Metanephros (tissue), 2 donors: ENCODE measurements at places on chromosomes 7 and 10. TPM values are rescaled to one million over a fixed set of nuclear protein-coding genes. Genes with fewer than 3 reads are reported as not detected.

The ELAPOR2 gene
- 8.0 TPM for total RNA-seq

The HIP1 gene
- total RNA-seq, result 26.1 TPM

The HNRNPA2B1 gene
- 265 TPM for total RNA-seq

The HOXA9 gene
- total RNA-seq, result 61.6 TPM

The MBLAC1 gene
- 4.8 TPM for total RNA-seq

The KNDC1 gene
- 8.3 TPM for total RNA-seq

The CYP2C19 gene
- total RNA-seq, result 0.18 TPM
